ENCODE measurements at places on chromosomes 1 and 21.

DNA sequence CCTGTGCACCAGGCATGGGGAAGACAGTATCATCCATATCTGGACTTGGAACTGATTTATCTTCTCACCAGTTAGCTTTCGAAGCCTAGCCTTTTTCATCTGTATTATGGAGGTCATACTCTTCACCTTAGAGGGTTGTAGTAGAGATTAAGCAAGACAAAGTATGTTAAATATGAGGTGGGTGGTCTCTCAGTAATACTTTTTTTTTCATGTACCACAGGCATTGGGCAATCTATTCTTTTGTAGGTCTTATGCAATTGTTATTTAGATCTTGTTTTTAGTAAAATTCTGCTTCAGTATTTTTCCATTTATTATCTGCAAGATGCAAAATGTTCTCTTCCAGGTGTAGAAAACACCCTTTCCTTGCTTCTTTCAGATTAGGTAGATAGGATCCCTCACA, 35.2 kb upstream of the OR2B11 start:
- DNase-seq, result no peak

GRCh38 chr21:26849428-26850115, 4.4 kb upstream of the ADAMTS1 start:
- DNase-seq, result peak; percentile 83

GRCh38 chr1:245168086-245168485, 13.3 kb downstream of the KIF26B start:
- DNase-seq, result no peak

DNA sequence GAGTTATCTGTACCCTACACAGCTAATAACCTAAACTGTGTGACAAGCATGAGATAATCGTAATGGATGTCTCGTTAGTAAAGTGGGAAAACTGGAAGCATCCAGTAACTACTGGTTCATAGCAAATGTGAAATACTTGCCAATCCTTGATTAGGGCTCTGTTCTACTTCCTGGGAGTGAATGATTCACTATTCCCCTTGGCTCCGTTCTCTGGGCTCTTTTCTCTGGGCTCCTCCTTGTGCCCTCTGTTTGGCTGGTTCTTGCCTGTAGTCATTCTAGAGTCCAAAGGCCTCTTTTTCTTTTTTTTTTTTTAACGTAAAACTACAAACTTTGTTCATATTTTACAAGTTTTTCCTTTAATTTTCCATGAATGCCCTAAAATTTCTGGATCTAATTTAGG, 465.8 kb upstream of the PLXNA2 start:
- no peak for DNase-seq

GRCh38 chr21:8989721-8990325, 1531.6 kb upstream of the TPTE start:
- DNase-seq, result no peak

DNA sequence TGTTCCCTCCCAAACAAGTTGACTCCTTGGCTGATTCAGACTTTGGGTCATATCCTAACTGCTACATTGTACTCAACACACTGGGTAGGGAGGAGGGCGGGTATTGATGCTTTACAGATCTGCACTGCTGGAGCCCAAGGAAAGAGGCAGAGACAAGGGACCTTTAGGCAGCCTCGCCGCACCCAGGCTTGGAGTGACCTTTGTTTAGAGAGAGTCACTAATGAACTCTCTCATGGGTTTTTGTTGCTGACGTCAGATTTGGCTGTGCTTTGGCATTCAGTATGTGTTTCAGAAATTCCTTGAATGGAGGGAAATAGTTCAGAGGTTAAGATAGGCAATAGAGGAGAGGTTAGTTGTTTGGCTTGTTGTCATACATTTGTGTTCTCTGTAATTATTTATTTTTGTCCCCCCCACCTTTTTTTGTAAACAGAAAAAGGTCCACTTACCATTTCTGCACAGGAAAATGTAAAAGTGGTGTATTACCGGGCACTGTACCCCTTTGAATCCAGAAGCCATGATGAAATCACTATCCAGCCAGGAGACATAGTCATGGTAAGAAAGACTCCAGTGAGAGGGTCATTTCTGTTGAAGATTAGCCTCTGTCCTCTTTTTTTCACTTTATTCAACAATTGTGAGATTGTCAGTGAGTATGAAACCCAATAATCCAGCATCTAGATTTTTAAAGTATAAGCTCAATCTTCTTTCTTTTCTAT, 116.1 kb downstream of the ATP5PO start:
- peak; percentile 29 for DNase-seq

- DNase-seq, result no peak
Measured at GRCh38 chr1:240029418-240029817, 62.3 kb upstream of the FMN2 start.

- no peak for DNase-seq
Measured at GRCh38 chr1:13600762-13601453, 17.3 kb downstream of the PDPN start.

DNA sequence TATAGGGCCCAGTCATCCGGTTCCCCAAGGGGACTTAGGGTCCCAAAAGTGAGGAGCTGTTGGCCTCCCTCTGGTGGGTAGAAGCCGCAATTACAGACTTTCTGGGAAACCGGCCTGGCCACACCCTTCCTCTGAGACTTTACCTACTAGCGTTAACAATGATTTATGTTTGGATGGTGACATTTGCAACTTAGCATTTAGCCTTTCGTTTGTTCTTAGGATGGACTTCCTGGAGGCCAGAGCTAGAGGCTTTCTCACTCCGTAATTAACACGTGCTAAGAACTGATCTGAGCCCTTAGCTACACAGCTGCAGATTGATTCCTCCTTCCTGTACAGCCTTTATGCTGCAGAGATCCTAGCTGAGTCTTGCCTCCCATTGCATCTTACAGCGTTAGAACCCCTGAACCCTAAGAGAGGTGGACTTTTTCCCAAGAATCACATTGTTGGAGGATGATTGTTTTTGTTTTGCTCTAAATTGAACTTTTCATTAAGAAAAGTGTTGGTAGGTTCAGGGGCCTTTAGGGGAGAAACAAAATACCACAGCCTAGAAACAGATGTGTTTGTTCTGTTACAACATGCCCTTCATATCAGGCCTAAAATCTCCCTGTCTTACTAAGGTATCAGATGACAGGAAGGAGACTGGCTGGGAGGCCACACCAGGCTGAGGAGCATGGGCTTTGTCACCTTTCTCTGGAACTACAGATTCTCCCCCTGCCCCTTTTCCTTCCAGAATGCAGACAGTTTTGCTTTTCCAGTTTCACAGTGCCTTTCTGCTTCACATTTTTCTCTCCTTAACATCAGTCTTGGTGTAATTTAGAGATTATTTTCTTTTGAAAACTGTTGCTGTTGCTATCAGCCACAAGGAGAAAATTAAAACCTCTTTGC, 1.9 kb downstream of the S100A11 start:
- DNase-seq, result peak; percentile 68

DNA sequence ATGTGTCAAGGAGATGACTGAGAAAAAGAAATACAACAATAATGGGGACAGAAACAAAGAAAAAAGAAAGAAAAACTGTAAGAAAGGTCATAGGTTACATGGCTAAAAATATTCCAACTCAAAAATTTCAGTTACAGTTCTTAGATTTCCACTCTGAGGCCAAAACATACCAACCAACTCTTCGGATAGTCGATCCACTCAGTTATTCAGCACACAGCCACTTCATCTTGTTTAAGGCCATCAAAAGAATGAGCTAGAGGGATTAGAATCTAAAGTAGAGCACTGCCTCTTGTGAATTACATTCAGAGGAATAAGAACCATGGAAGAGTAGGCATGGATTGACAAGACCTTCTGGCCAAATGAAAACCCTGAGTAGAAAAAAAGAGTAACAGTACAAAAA, 277.0 kb downstream of the MRPL39 start:
- peak; percentile 56 for DNase-seq
